ENCODE measurements at places on chromosomes 12 and 14.

DNA sequence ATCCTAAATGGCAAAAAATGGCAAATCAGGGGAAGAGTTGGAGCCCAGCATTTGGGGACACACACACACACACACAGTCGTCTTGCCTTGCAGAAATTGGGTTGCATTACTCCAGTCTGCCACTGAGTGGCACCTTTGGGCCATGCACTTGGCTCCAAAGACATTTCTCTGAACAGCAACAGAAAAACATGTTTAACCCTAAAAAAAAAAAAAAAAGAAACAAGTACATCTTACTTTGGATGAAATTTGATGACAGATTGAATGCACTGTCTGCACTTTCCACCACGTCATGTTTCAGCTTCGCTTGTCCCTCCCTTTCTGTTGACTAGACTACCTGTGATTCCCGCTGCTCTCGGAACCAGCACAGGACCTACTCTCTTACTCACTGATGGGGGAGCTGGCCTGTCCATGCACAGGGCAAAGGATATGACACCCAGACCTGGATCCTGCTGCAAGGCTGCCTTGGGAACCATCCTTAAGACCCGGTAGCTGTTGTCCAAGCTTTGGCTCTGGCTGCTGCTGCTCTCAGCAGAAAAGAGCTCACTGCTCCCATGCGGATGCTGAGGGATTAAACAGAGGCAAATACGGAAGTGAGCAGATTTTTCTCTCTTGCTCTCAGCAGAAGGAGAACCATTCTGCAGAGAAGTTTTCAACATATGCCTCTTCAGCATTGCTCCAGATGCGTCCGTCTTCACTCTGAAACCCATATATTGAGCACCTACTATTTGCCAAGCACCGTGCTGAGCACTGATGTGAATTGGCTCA lies 376.8 kb downstream of the DPF3 start:
- peak; percentile 35 for DNase-seq

GRCh38 chr12:82942991-82943401 lies 256.3 kb downstream of the TMTC2 start:
- no peak for DNase-seq

GRCh38 chr14:32372154-32372553 lies 43.1 kb downstream of the AKAP6 start:
- DNase-seq, result no peak

DNA sequence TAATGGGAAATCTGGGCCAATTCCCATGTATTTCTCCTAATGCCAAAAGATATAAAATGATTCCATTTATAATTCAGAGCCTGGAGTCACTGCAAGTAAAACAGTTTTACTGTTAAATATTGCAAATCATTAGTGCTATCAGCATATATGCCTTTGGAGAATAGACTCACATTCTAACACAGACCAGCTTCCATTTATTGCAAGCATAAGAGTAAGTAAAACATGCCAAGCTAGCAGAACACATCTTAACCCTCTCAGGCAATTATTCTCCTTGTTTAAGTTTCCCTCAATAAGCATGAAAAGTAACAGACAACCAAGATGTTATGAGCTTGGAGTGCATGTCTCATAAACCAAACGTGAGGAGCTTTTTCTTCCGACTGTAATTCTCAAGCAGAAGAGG lies 173.9 kb upstream of the GRIP1 start:
- no peak for DNase-seq

DNA sequence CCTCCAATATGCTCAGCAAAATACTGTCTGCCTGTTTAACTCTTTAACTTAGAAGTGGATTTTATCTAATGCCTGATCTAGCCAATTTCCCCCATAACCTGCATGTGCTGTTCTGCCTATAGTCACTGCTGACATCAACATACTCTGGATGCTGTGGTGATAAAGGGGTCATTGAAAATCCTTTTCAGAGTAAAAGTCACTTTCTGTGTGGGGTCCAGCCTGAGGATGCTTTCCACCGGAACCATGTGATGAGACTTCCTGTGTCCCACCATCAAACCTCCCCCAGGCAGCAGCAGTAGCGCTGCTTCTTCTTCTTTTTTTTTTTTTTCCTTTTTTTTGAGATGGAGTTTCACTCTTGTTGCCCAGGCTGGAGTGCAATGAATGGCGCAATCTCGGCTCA lies 607.0 kb downstream of the BCL11B start:
- DNase-seq, result no peak

DNA sequence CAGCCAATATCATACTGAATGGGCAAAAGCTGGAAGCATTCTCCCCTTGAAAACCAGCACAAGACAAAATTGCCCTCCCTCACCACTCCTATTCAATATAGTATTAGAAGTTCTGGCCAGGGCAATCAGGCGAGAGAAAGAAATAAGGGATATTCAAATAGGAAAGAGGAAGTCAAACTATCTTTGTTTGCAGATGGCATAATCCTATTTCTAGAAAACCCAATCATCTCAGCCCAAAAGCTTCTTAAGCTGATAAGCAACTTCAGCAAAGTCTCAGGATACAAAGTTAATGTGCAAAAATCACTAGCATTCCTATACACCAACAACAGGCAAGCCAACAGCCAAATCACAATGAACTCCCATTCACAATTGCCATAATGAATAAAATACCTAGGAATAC lies 21.0 kb upstream of the ANP32D start:
- no peak for DNase-seq

DNA sequence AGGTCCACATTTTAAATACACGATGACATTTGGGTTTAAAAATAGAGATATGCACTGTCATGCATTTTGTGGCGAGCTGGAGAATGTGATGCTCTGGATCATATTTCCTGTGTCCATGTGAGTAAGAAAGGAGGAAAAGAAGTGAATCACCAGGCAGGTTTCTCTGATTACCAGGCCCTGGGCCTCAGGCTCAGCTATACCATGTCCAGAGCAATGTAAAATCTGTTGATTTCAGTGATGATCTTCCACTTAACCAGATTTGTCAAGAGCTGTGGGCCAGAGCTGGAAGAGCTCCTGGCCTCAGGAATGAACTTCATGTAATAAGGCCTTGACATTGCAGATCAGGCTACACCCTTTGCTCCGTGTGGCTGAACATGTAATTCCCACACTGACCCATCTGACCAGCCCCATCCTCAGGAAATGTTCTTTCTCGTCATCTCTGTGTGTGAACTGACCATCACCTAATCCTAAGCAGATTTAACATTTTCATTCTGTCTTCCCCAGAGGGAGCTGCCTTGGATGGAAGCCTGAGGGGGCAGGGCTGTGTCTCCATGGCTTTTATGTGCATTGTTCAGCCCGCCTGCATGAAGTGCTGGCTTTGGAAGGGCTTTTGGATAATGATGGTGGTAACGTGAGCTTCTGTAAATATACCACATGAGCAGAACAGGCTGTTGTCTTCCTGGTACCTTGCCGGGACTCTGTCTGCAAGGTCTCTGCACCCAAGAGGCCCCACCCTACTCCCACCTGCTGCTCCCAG lies 54.5 kb downstream of the CRACR2A start:
- DNase-seq, result no peak

DNA sequence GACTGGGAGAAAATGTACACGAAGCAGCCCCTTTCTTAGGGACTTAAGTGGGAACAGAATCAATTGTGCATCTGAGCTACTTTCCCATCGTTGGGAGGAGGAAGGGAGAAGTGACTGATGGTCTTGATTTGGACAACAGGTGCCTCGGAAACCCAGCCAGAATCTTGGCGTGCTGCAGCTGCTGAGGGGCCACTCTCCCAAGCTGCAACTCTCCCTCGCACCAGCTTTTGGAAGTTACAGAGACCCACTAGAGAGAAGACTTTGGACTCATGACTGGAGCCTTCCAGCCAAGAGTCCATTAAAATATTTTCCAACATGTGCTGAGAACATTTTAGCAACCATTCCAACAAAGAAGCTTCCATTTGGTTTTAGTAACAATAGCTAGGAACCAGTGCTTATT lies 52.3 kb downstream of the GNS start:
- no peak for DNase-seq

GRCh38 chr12:53097207-53097563 lies 282 bp upstream of the IGFBP6 start:
- no peak for DNase-seq

GRCh38 chr12:63457857-63458256 lies 210.4 kb downstream of the DPY19L2 start:
- no peak for DNase-seq

DNA sequence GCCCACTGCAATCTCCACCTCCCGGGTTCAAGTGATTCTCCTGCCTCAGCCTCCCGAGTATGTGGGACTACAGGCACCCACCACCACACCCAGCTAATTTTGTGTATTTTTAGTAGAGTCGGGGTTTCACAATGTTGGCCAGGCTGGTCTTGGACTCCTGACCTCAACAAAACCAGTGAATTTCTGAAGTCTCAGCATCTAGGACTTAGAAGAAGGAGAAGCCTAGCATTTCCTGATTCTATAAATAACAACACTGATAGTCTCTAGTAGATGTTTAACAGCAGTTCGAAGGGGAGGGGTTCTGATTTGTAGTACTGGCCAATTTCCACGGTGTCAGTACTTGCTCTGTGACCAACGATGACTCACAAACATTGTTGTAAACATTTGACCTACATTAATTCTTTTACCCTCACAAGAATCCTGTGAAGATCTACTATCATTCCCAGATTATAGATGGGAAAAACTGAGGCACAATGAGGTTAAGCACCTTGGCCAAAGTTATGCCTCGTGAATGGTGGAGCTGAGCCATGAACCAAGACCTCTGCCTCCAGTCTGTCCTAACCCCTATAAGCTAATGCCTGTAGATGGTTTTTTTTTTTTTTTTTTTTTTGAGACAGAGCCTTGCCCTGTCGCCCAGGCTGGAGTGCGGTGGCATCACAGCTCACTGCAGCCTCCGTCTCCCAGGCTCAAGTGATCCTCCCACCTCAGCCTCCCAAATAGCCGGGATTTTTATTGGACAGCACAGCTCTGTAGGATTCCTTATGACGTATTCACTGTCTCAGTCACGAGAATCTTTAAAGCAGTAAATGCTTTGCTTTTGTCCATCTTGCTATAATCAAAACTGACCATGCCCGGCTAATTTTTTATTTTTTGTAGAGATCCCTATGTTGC lies 5.2 kb downstream of the P2RX4 start:
- DNase-seq, result no peak

- no peak for DNase-seq
Measured at GRCh38 chr12:122893208-122894153, 2.4 kb downstream of the VPS37B start.

DNA sequence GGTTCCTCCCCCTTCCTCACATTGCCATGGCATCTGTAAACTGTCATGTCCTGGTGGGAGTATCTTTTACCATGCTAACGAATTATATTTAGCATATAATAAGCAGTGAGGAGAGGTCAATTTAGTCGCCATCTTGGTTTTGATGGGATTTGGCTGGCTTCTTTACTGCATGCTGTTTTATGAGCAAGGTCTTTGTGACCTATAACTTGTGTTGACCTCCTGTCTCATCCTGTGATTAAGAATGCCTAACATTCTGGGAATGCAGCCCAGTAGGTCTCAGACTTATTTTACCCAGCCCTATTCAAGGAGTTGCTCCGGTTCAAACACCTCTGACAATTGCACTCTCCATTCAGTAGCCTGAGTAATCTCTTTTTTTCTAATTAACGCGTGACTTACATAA lies 2.1 kb upstream of the EIF4B start:
- DNase-seq, result no peak

DNA sequence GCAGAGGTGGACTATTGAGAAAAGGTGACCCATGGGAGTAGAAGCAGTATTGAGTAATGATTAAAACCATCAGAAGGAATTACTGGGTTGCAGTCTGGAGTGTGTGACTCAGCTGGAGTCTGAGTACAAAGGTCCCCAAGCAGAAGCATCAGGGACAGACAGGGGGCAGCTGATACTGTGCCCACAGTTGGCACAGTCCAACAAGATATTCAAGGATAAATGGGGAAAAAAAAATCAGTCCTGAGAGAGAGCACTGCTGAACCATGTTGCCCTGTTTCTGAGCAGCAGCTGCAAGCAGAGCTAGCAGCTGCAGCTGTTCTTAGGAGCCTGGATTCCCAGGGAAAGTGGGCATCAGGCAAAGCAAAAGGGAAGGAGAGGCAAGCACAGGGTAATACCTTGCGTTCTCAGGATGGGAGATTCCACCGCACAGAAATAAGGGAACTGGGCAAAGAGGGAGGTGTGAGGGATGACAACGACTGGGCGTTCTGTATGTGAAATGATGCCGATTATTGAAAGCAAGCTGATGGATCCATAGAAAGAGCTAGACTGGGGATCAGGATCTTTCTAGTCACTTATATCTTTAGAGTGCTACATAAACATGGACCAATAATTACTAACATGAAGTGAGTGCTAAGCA lies 17.7 kb downstream of the NEUROD4 start:
- DNase-seq, result no peak

- DNase-seq, result no peak
Measured at GRCh38 chr14:90440021-90440451, 43.2 kb downstream of the CALM1 start.

- DNase-seq, result no peak
Measured at GRCh38 chr12:69254046-69254445, 14.7 kb downstream of the CPSF6 start.

- DNase-seq, result no peak
Measured at GRCh38 chr12:56596815-56597214, 33.3 kb downstream of the BAZ2A start.

- no peak for DNase-seq
Measured at GRCh38 chr12:120988234-120988633, 9.9 kb downstream of the HNF1A start.

DNA sequence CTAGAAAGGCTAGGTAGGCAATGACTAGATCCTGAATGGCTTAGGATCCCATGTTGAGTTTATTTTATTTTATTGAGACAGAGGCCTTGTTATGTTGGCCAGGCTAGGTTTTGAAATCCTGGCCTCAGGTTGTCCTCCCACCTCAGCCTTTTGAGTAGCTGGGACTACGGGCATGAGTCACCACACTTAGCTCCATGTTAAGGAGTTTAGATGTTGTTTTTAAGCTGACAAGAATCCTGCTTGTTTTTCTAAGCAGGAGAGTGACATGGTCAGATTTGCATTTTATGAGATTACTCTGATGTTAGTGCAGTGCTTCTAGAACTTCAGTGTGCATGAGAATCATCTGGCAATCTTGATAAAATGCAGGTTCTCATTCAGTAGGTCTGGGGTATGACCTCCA lies 14.5 kb downstream of the CCDC198 start:
- DNase-seq, result no peak

DNA sequence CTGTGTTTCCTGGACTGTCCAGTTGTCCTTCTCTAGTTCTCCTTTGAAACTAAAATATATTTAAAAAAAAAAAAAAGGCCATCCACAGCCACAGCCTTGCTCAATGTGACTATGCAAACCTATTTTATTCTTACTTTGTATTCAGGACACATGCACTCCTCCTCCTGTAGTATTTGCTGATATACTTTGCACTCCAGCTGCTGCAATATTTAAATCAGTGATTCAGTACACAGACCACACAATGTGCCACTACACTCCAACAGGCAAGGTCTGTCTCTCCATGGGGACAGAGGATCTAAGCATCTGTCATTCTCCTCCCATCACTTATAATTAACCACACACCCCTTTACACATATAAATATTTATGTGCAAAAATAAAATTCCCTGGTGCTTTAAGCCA lies 40.2 kb upstream of the CCDC196 start:
- DNase-seq, result no peak

GRCh38 chr12:1069846-1070245 lies 78.8 kb downstream of the ERC1 start:
- no peak for DNase-seq

GRCh38 chr12:57772429-57773322 lies at the start of gene EEF1AKMT3:
TSS of gene EEF1AKMT3 (plus strand) at chr12:57772614. CDS start at chr12:57772725, 111 bp downstream.
- DNase-seq, result no peak
